ENCODE measurements at places on chromosomes 2 and 18.
A peak's percentile ranks its signal among the peaks of the same experiment; 100 is the strongest.

DNA sequence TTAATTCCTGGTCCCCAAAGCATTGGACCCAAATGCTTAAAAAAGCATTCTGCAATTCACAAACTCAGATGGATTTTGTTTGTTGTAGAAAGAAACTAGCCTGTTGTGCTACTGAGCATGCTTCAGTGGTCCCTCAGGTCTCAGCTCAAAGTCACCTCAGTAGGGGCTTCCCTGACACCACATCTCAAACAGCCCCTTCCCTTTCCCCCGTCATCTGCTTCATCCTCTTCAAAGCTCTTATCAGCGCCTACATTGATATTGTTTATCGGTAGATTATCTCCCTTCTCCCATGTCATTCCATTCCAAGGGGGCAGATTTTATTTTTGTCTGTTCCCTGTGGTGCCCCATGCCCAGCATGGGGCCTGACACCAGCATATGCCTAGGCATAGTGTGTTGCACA lies 172.9 kb downstream of the CELF4 start:
- DNase-seq: no peak

DNA sequence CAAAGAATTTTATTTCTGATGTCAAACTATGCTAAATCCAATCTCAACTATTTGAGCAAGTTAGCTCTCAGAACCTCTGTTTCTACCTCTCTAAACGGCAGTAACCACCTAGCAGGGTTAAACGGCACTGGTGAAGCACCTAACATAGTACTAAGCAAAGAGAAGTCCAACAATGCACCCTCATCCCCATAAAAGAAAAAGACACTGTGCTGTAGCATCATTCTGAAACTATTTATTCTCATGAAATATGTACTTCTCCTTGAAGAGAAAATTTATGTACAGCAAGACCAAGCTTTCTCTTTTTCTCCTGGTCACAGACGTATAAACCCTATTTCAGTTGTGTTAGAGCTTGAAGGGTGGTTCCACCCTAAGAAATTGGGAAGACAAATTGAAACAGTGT lies 4.8 kb downstream of the MEX3C start:
- DNase-seq: no peak

DNA sequence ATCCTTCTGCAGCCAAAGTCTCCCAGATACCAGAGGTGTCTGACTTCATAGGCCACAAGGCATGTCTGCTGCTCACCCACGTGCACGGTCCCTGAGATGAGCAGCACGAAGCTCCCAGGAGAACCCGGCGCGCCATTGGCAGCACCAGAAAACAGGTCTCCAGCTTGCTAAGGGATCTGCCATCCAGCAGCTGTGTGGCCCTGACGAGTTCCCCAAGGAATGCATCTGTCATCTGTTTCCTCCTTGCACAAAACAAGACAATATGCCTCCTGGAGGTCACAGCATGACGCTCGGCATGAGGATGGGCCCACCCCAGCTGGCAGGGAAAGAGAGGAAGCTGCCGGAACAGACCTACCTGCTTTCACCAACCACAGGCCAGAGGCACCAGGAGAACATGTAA lies 29.2 kb downstream of the HS6ST1 start:
- no peak for DNase-seq

DNA sequence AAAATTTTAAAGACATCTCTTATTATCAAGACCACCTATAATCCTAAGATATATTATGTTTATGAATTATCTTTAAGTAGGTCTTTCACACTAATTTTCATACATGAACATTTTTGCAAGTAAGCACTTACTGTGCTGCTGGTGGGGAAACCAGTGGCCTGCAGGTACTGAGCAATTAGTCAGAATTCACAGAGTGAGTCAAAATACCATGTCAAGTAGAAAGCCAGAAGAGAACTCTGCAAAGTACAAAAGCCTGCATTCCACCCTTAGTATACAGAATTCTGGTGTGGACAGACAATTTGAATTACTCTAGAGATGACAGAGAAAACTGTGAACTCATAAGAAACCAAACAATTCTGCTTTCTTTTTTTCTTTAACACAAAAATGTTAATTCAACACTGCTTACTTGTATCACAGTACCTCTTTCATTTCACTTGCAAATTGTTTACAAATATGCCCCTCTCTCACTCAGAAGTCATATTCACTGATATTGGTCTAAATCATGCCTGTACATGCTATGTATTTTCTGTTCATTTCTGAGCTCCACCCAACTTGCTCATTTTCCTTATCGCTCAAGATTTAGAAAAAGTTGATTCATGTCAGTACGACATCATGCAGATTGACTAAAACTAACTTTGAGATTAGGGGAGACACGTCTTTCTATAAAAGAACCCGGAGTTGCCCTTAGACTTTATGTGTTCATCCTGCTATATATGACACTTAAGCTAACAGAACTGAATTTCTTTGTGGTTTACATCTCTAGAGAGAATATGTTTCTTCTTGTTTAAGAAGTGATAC lies 182.9 kb downstream of the IKZF2 start:
- no peak for DNase-seq

- no peak for DNase-seq
These were observed 167.7 kb downstream of the PLCL1 start for GRCh38 chr2:197972061-197972460.

GRCh38 chr2:46393347-46393820 lies 86.0 kb upstream of the TMEM247 start:
- DNase-seq: no peak

GRCh38 chr2:188974164-188974563 lies at the start of gene COL3A1:
Gene COL3A1 (plus strand): TSS chr2:188974373. CDS start chr2:188974490, 117 bp downstream.
- DNase-seq: no peak

GRCh38 chr2:142484111-142484510 lies 353.3 kb upstream of the LRP1B start:
- DNase-seq: no peak

GRCh38 chr18:76364282-76365259 lies 130.5 kb downstream of the ZNF516 start:
- DNase-seq: no peak

GRCh38 chr2:108938077-108938710 lies 50.8 kb downstream of the EDAR start:
- no peak for DNase-seq

DNA sequence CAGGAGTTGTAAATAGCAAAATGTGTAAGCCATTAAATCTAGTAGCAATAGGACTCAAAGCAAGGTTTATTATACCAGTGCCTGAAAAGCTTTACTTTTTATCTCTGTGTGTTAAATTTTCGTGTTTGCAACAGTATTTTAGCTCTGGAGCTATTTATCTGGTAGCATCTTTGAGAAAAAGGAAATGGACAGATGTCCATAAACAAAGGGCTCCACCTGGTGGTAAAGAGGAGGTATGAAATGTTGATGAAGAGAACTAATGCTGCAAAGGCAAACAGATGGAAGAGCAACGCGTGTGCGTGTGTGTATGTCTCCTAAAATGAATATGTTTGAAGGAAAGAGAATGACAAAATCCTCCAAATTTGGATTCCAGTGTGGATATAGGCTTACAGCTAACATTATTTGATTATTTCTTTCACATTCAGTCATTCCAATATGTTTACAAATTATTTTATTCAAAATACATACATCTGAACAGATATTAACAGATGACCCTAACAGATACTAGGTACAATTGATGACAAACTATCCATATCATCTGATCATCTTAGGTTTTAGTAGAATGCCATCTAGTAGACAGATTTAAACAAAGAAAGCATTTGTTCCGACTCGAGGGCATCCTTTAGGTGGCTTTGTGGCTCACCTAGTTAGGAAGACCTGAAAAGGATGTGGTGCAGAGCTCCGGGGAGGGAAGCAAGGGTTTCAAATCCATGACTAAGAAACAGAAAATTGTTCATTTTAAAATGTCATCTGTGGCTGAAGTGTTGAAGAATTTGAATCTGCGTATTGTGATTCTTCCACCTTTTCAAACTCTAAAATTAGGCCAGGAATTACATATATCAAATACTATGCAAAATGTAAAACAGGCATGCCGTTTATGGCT lies 383.3 kb downstream of the MTX2 start:
- no peak for DNase-seq

DNA sequence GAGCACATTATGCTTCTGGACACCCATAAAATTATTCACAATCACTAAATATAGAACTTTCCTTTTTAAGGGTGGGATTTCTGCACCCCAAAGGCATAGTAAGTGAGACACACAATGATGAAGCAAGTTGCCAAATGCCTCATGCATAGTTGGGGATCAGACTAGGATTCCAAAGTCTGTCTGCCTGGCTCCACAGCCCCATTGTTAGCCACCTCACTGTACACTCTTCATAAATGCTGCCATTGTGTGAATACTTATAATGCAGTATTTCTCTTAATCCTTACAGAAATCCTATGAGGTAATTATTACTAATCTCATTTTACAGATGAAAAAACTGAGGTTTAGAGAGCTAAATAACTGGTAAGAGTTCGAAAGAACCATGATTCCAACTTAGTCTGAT lies 738.6 kb downstream of the ERBB4 start:
- no peak for DNase-seq

DNA sequence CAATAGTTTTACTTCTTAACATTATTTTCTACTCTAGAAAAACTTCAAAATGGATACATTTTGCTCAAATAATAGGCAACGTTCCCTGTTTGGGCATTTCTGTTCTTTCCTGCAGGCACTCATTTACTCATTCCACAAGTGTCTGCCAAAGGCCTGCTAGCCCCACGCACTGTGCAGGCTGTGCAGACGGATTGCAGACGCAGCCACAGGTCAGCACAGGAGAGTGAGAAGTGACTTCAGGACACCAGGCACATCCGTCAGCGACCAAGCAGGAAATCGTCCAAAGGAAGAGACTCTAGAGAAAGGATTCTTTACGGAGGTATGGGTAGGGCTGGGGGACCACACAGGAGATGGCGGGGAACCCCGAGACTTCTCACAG lies 103.0 kb upstream of the AGAP1 start:
- DNase-seq: no peak

GRCh38 chr2:53859206-53860181 lies at the start of gene GPR75:
Gene GPR75 (minus strand): TSS chr2:53859967. CDS start chr2:53854756, 5,211 bp downstream.
- no peak for DNase-seq

- DNase-seq: no peak
These were observed 129.9 kb upstream of the HS6ST1 start for GRCh38 chr2:128448331-128449225.

- DNase-seq: no peak
These were observed 2.6 kb upstream of the ACAA2 start for GRCh38 chr18:49815927-49816326.

DNA sequence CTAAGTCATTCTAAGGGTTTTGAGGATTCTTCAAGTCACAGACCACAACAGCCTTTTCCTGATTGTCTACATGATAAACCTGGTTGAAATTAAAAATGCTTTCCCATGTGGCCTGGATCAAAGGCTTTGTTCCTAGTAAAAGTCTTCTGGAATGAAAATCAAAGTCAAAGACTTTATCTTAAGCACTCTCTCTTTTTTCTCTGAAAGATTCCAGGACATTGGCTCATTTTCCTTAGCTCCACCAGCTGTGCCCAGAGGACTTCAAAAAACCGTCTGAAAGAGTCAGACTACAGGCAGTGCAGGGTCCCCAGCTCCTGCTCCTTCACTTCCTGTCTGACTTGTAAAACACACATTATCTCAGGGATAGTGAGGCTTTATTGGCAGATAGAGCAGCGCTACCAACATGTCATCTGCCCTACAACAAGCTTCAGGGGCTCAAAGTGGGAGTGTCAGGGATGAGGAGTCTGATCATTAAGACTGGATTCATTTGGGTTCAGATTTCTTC lies 148.2 kb downstream of the ESCO1 start:
- DNase-seq: no peak

GRCh38 chr2:241560162-241560882 lies 1.8 kb downstream of the BOK start:
- no peak for DNase-seq

- DNase-seq: no peak
These were observed 413 bp downstream of the ALKAL2 start for GRCh38 chr2:287471-287885.

DNA sequence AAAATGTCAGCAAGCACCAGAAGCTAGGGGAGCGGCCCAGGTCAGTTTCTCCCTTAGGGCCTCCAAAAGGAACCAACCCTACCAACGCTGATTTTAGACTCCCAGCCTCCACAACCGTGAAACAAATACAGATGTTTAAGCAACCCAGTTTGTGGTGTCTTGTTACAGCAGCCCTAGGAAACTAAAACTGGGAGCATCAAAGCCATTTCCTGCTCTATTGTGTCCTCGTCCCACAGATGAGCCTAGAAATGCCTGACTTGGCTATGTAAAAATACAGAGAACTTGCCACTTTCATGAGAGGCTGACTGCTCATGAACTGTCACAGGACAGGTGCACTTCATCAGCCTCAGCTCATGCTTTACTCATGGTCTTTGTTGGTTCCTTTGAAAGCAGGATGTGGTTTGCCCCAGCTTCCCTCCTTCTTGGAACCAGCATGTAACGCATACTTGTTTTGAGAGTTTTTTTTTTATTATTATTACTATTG lies 97.6 kb upstream of the SLC39A10 start:
- peak; percentile 27 for DNase-seq

DNA sequence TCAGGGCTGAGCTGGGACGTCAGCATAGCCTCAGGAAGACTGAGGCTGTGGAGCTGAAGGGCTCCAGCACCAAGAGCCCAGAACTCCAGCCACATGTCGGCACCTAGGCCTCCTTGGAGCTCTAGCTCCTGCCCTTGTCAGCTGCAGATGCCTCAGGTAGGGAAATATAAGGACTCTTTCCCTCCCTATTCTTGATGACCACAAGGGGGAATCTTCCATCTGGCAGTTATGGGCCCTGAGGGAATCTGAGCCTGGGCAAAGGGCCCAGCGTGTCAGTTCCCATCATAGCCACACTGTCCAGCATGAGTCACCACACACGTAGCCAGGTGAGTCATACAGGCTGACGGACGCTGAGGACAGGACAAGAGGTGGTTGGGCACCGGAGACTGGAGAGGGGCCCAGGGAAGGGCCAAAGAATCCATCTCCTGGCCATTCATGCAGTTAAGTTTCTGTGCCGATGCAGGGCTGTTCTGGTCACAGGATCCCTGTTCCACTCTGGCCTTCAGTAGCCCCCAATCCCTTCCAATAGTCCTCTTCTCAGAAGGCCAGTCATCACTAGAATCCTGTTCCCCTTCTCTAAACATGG lies 1.8 kb downstream of the MPV17 start:
- DNase-seq: no peak

DNA sequence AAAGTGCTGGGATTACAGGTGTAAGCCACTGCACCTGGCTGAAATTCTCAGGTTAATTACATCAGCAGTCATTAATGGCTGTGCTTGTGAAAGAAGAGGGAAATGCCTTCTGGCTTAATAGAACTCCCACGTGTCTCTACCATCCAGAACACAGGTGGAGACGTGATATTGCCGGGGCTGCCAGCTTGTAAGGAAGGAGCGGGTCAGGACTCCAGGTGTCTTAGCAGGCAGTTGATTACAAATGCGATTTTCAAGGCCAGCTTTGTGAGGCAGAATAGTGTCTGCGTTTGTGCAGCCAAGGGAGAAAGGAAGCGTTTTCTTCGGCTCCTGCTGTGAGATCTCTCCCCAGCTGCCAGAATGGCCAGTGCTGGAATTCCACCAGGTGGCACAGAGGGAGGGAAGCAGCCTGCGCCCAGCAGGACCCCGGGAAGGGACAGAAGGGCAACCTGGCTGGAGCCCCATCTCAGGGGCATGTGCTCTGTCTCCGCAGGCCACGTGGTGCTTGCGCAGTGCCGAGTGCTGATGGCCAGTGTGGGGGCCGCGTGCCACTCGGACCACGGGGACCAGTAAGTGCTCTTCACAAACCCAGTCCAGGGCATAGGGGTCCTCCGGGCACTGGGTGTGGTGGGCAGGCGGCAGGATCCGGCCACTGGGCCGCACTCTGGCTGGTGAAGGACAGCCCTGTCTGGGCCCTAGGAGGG lies 3.7 kb upstream of the ESPNL start:
- no peak for DNase-seq

- DNase-seq: no peak
These were observed 943.3 kb upstream of the FANCL start for GRCh38 chr2:59184276-59185020.

GRCh38 chr2:138030459-138030858 lies 66.2 kb downstream of the HNMT start:
- no peak for DNase-seq

Data from stimulated activated CD4-positive, alpha-beta T cell treated with anti-CD3 and anti-CD28 coated beads, Interleukin-15, amount 100 ng/mL, for 1 hour (primary cell).